ENCODE measurements at places on chromosomes 13 and 19.

DNA sequence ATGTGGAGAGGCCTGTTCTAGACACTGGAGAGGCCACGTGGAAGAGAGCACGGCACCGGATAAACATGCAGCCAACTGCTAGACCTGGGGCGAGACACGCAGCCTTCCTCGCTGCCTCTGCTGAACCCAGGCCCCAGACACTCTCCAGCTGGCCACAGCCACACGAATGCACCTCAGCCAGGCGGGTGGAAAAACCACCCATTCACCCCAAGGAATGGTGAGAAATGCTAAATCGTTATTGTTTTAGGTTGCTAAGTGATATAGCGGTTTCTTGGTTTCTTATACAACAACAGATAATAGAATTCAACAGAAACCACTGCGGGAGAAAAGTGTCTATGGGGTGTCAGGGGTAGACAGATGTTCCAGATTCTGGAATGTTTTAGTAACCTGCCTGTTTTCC lies 52.5 kb downstream of the STK24 start:
- DNase-seq = no peak

GRCh38 chr13:36371185-36371584 lies 25.0 kb upstream of the SPART start:
- DNase-seq = no peak

GRCh38 chr19:1181606-1182005 lies 7.5 kb upstream of the SBNO2 start:
- DNase-seq = no peak

- no peak for DNase-seq
These were observed 1.9 kb downstream of the RETN start for GRCh38 chr19:7670790-7671189.

- DNase-seq = peak; percentile 64
These were observed at the start of gene ZNF229 for GRCh38 chr19:44447916-44448674. ZNF229 (minus strand) TSS chr19:44448472; CDS start chr19:44442847, 5,625 bp downstream.

Data from NCI-H1436 treated with DMSO at 0.1 percent for 48 hours (cell line).